ENCODE measurements at places on chromosomes 1 and 21.

- peak; percentile 80 for DNase-seq
Observed at GRCh38 chr21:17461014-17461413, 51.8 kb upstream of the CXADR start.

GRCh38 chr1:56551691-56552090 lies 27.7 kb downstream of the PLPP3 start:
- DNase-seq = no peak

GRCh38 chr1:236073307-236073897 lies 8.5 kb upstream of the NID1 start:
- no peak for DNase-seq

GRCh38 chr1:208043691-208044181 lies 132.8 kb upstream of the CD34 start:
- DNase-seq = no peak

DNA sequence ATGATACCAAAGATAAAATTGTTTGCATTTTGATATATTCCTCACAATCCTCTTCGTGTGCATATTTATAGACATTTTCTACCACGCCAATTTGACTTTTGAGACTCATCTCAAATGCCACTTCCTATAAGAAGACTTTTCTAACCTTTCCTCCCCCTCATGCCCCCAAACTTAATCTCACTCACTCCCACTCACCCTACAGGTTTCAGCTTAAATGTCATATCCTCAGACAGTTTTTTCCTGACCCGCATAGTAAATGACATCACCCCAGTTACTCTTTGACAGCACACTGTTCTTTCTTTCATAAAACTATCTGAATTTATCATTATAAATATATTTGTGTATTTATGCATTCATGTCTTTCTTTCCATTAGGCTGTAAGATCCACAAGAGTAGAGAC lies 29.6 kb upstream of the RGS8 start:
- no peak for DNase-seq

DNA sequence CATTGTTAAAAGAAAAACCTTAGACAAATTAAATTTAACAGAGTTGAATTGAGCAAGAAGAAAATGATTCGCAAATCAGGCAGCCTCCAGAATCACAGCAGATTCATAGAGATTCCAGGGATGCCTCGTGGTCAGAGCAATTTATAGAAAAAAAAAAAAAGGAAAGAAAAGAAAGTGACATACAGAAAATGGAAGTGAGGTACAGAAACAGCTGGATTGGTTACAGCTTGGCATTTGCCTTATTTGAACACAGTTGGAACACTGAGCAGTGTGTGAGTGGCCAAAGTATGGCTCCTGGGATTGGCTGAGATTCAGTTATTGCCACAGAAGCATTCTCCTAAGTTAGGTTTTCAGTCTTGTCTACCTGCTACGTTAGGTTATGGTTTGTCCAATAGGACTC lies 9.1 kb upstream of the C21orf91 start:
- DNase-seq = no peak

DNA sequence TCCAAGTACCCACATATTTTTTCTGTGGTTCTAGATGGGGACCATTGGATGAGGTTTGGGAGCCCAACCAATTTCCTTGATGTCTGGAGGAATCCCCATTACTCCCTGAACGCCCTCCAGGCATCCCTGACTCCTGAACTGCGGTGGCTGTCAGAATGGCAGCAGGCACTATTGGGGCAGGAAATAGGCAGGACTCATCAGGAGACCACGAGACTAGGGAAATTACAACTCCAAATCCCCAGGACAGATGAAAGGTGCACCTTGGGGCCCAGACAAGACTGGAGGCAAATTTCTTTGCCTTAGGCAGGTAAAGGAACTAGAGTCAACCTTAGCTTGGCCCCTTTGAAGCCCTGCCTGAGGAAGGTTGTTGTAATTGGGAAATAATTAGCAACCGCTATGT lies 1.1 kb downstream of the CGN start:
- DNase-seq = no peak

GRCh38 chr1:20410503-20410902 lies 75.5 kb downstream of the CAMK2N1 start:
- no peak for DNase-seq

DNA sequence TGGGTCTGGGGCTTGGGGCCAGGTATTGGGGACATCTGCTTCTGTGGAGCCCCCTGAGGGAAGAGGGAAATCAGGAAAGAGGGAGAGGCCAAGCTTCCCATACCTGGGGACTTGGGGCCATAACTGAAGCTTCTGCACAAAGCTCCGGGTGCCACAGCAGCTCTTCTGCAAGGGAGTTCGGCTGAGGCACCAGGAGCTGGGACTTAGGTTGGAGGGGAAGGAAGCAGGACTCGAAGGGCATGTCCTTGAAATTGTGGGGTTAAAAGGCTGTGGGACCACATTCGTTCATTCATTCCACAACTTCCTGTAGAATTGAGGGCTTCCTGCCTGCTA lies 1.7 kb upstream of the EPS8L3 start:
- DNase-seq = no peak

DNA sequence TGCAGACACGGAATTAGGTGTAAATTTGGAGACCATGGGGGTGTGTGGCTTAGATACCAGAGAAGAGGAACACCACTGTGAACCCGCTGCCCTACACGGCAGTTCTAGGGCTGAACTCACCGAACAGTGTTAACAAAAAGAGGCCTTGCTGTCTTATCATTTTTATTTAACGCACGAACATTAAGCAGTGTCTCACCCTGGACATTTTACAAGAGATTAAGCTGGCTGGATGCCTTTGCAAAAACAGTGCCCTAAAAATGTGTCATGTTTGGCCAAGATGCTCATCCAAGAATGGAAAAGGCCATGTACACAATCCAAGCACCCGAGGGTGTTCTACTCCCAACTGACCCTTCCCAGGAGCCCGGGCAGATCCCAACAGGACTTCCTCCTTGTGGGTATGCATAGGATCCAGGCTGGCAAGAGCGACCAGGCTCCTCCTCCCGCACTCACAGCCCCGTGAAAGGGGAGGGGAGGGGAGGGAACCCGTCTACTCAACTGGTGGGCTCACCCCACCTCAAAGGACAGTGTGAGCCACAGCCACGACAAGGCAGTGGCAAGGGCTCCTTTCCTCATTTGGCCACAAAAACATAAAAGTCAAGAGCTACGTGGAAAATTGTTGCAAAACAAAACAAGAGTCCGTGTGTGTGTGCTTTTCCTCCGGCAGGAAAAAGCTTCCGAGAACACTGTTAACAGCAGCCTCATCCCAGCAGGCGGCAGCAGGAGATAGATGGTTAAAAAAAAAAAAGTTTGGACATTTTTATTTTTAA lies 20.3 kb downstream of the C2CD2 start:
- DNase-seq = no peak

- no peak for DNase-seq
Observed at GRCh38 chr1:205188098-205188497, 23.4 kb downstream of the DSTYK start.

- DNase-seq = no peak
Observed at GRCh38 chr1:61226791-61227567, 144.6 kb downstream of the NFIA start.

GRCh38 chr1:45809761-45810160 lies 6.3 kb downstream of the MAST2 start:
- no peak for DNase-seq

- no peak for DNase-seq
Observed at GRCh38 chr1:73766786-73767348, 431.1 kb downstream of the LRRIQ3 start.

- no peak for DNase-seq
Observed at GRCh38 chr1:223429821-223430220, 36.6 kb downstream of the CCDC185 start.

DNA sequence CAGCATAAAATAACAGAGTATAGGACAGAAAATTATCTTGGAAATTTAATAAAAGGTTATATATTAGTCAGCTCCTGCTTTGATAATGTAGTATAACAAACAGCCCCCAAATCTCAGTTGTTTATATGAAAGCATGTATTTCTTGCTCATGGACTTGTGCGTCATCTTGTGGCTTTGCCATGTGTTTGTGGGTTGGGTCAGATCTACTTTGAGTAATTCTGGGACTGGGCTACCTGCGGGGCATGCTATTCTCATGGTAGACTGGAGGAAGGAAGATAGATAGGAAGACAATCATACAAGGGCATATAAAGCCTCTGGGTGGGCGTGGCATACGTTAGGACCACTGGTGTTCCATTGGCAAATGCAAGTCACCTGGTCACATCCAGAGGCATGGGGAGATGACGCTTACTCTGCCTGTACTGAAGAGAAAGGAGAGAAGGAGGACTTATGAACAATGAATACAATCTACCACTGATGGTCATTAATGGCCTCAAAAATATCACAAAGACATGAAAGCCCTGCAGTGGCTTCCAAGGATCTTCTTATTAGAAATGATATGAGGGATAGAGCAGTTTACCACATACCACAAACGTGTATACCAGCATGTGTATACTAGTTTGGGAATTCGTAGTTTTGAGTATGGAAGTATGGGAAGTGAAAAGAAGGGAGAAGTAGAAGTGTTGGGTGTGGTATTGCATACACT lies 267.0 kb downstream of the DISC1 start:
- no peak for DNase-seq

GRCh38 chr1:229657993-229658755 lies 32.1 kb downstream of the URB2 start:
- no peak for DNase-seq

- no peak for DNase-seq
Observed at GRCh38 chr1:183569141-183569540, 21.1 kb downstream of the NCF2 start.

DNA sequence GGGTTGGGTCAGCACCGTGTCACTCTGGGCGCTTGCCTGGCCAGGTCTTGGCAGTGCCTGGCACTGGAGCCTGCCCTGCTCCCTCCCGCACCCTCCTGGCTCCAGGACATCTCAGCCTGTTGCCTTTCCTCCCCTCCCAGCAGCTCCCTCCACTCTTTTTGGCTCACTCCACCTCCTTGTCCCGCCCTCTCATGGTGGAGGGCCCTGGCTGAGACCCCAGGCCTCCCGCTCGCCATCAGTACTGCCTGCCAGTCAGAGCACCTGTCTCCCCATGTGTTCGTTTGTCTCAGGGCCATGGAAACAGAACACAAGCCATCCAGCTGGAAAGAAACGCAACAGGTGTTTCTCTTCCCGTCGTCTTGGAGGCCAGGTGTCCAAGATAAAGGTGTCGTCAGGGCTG lies 61.0 kb downstream of the B3GALT5 start:
- DNase-seq = no peak

DNA sequence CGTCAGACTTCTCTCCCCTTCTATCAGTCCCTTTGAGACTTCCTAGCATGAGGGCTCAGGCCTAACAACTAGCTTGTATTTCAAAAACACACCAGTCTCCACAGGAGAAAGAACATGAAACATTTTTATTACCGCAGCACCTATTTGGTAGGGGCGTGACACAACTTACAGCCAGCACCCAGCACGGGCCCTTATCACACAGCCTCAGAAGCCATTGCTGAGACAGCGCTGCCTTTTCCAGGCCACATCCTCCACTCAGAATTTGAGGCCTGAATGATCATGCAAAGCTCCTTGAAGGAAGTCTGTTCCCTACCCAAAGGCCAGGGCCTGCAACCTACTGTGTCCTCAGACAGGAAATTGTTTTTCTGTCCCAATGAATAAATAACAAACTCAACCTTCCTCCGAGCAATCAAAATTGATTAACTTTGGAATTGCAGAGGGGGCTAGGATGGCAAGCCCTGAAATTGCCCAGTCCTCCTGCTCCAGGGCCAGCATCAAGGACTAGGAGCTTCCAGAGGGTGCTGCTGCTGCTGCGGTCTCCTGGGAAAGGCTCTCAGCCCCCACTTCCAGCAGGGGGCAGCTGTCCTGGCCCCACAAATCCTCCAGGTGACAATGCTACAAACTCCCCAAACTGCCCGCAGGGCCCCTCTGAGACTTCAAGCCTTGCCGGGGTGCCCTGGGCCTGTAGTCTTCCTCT lies 94.3 kb upstream of the GALNT2 start:
- no peak for DNase-seq

DNA sequence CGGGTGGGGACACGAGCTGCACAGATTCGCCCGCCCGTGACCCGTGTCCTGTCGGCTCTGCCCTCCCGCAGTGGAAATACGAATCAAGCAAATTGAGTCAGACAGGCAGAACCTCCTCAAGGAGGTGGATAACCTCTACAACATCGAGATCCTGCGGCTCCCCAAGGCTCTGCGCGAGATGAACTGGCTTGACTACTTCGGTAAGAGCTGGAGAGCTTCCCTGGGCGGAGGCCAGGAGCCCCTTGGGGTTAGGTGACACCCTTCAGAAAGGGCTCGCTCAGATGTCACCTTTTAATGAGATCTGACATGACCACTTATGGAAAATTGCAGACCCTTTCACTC lies 489 bp downstream of the CDCA8 start:
- no peak for DNase-seq

- DNase-seq = peak; percentile 91
Observed at GRCh38 chr1:81702903-81703302, 97.8 kb upstream of the ADGRL2 start.

- DNase-seq = no peak
Observed at GRCh38 chr1:28899267-28899666, 15.1 kb upstream of the EPB41 start.

- DNase-seq = no peak
Observed at GRCh38 chr1:174209347-174210187, 50.2 kb downstream of the RABGAP1L start.

DNA sequence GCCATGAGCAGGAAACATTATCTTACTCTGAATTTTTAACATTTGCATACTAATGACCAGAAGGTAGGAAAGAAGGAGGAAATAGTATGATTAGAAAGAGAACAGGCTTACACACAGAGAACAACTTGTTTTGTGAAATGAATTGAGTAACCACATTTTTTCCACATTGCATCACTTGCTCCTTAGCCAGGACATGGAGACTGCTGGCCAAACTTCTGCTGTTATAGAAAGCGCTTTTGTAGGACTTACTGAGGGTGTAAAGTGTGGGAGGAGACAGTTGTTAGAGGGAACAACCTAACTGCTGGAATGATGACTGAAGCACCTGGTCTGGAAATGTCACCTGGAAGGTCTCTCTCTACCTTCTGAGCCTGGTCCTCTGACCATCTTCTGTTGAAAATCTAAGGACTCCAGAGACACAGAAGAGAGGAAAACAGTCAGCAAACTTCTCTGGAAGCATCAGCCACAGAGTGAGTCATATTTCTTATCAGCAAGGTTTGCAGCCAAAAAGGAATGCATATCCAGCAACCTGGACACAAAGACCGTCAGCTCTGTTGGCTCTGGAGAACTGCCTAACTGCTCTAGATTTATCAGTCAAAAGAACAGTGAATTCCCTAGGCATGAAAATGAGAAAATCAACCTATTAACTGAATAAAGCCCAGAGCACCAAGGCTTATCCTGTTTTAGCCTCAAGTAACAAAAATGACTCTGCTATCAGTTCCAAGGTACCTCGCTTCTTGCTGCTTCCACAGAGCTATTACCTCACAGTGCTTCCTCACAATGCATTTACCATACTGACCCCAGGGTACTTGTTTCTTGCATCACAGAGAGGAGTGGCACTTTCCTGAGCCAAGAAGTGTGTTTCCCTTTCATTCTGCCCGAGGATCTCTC lies 88.0 kb upstream of the SLFNL1 start:
- peak; percentile 76 for DNase-seq

GRCh38 chr1:95325349-95325748 lies 91.3 kb downstream of the RWDD3 start:
- DNase-seq = no peak
